Stimulated activated CD4-positive, alpha-beta T cell treated with anti-CD3 and anti-CD28 coated beads, Interleukin-1b, Interleukin-23, amount 100 ng/mL, for 1 hour (primary cell): ENCODE measurements at places on chromosomes 1 and 21.

DNA sequence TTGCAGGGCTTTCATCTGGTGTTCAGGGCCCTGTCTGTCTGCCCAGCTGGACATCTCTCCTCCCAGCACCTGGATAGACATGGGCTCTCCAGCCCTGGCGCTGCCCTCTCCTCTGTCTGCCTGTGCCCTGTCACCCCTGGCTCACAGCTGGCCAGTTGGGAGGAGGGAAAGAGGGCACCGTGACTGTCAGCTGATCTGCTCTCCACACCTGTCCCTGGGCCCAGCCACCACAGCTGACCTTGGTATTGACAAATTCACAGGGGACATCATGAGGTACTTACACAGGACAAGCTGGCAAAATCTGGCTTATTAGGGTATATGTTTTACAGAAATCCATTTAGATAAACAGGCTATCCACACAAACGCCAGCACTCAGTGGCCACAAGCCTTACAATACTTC is 8.3 kb downstream of the TNR start:
- no peak for DNase-seq

- DNase-seq: no peak
Observed at GRCh38 chr1:22342734-22343191, 108.9 kb upstream of the ZBTB40 start.

- no peak for DNase-seq
Observed at GRCh38 chr21:42006765-42007164, 3.4 kb downstream of the ZBTB21 start.

- DNase-seq: no peak
Observed at GRCh38 chr1:1631782-1632420, at the start of gene MMP23B. Gene MMP23B, plus strand, starts transcription at chr1:1632173. Its CDS starts 46 bp downstream, at chr1:1632219.

- no peak for DNase-seq
Observed at GRCh38 chr1:84738237-84738636, 48.0 kb upstream of the SSX2IP start.

- no peak for DNase-seq
Observed at GRCh38 chr1:89257041-89257440, 15.6 kb downstream of the GBP5 start.

DNA sequence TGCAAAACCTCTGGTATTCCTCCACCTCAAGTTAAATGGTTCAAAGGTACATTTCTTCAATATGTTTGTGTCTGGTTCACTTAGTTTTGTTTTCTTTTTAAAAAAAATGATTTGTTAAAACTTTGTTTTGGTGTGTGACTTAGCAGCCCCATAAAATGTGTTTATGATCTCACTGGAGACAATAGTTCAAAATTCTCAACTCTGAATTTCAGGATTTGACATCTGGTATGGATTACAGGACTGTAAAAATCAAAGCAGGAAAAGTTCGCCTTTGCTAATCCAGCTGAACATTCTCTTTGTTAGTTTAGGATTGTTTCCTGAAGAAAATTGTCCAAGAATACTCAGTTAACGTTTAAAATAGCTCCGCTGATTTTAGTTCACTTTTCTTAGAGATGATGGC is 231.7 kb downstream of the HMCN1 start:
- DNase-seq: no peak

DNA sequence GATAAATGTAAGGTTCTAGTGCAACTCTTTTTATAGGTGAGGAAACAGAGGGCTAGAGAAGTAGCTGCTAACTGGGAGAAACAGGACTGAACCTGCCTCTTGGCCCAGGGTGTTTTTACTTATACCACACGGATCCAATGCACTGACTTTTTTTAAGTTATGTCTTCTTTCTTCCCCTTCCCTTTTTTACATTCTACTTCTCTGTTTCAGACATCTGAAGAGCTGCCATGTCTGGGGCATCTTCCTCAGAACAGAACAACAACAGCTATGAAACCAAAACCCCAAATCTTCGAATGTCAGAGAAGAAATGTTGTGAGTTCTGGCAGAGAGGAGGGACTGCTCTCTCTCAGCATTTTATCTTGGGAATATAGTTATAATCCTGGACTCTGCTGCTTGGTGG is 1.4 kb downstream of the PFKFB2 start:
- no peak for DNase-seq

DNA sequence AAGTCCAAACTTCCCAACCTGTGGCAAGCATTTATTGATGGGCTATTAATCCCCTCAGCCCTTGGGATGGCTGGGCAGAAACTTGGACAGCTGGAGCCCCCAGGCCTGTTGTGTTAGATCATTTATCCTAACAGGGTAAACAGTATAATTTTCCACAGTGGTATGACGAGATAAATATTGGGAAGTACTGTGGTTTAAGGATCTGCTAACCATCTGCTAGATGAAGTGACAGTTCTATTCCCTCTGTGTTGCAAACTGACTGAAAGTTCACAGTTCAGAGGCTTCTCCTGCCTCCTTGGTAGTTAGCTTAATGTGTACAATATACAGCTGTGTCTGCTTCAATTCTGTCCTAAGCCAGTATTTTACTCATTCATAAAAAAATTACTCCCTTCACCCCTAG is 127.5 kb upstream of the CHODL start:
- DNase-seq: no peak

- no peak for DNase-seq
Observed at GRCh38 chr1:223031733-223032601, 111.1 kb downstream of the TLR5 start.

- DNase-seq: no peak
Observed at GRCh38 chr1:156696755-156697154, 8.6 kb downstream of the CRABP2 start.

GRCh38 chr21:31538816-31539215 is 120.7 kb upstream of the SOD1 start:
- DNase-seq: no peak

DNA sequence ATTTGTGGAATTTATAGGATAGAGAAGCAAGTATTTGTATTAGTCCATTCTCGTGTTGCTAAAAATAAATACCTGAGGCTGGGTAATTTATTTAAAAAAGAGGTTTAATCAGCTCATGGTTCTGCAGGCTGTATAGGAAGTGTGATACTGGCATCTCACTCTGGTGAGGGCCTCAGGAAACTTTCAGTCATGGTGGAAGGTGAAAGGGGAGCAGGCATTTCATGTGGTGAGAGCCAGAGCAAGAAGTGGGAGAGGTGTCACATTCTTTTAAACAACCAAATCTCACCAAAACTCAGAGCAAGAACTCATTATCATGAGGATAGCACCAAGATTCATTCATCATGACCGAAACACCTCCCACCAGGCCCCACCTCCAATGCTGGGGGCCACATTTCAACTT is 18.1 kb downstream of the SDCCAG8 start:
- DNase-seq: no peak

GRCh38 chr21:42324896-42325295 is 9.7 kb upstream of the TFF3 start:
- DNase-seq: no peak

DNA sequence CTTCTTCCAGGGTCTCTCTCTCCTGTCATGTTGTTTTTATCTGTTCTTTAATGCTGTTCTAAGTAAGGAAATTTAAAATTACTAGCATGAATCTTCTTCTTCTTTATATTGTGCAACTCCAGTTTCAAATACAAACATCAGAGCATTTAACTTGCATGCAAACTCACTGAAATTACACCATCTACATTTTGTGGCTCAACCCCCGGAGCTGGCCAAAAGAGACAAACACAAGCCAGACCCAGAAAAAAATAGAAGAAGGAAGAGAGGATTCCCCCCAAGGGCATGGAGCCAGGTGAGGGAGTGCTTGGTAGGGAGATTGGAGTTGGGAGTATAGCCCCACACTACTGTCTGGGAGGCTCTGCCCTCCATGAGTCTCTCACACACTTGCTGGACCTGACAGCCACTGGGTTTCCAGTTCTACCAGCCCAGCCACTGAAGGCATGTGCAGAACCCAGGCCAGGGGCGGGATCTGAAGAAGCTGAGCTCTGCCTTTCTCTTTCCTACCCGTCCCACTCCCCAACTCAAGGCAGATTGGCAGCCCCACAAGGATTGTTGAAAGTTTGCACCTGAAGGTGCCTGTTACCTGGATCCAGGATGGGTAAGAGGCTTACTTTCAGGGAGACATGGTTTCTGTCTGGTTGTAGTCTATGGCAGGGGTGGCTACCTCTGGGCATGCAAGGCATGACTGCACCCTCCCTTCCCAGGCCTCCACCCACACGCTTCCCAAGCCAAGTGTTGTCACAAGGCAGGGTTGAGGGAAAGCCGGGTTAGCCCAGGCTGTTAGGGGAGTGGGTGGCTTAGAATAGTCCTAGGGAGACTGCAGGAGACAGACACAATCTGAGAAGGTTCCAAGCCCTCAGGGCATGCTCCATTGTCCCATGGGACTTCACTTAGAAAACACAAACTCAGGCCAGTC is 297.2 kb downstream of the TGFB2 start:
- no peak for DNase-seq

GRCh38 chr1:84985365-84985764 is 11.5 kb downstream of the MCOLN2 start:
- DNase-seq: no peak

- no peak for DNase-seq
Observed at GRCh38 chr1:108767115-108767514, 20.6 kb downstream of the STXBP3 start.

GRCh38 chr1:118275472-118276115 is 90.6 kb upstream of the SPAG17 start:
- DNase-seq: no peak

GRCh38 chr1:228691926-228692325 is 43.4 kb upstream of the RHOU start:
- DNase-seq: no peak

- DNase-seq: no peak
Observed at GRCh38 chr1:200775850-200776249, 37.2 kb downstream of the CAMSAP2 start.

GRCh38 chr1:197180252-197180878 is 33.9 kb upstream of the ASPM start:
- DNase-seq: no peak

GRCh38 chr1:27152004-27152828 is 2.7 kb downstream of the SLC9A1 start:
- DNase-seq: no peak

GRCh38 chr1:46516200-46516950 is 26.7 kb downstream of the DMBX1 start:
- no peak for DNase-seq

GRCh38 chr21:14923468-14923867 is 141.3 kb downstream of the NRIP1 start:
- no peak for DNase-seq

DNA sequence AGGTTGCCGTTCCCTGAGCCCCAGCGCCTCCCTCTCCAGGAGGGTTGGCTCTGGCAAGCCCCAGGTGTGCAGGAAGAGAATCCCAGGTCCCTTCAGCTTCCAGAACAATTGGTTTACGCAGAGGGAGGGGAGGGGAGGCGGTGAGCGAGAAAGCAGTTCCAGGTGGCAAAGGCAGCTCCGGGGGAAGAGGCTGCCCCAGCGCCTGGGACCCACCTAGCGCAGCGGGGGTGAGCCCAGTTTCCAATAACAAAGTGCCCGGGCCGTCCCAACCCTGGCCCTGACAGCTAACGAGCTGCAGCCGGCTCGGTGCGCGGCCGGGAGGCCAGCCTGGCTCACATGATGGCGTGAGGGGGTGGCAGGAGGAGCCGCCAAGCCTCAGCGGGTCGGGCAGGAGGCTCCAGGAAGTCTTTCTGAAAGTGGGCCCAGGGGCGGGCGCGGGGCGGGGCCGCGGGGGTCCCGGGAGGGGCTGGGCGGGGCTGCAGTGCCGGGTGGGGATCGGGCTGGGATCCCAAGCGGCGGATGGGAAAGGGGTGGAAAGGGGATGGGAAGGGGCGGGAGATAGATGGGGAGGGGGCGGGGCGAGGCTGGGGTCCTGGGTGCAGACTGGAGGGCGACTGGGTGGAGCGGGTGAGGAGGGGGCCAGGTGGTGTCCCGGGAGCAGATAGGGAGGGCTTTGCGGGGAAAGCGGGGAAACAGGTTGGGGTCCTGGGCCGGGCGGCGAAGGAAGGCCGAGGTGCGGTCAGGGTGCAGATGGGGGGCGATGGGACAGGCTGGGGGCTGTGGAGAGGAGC is 22.8 kb downstream of the DHRS3 start:
- no peak for DNase-seq

- no peak for DNase-seq
Observed at GRCh38 chr1:146035048-146035423, 13.5 kb upstream of the HJV start.
